ENCODE measurements at places on chromosomes 12 and 14.
A peak's percentile ranks its signal among the peaks of the same experiment; 100 is the strongest.

- no peak for DNase-seq
Observed at GRCh38 chr12:40248034-40248433, 23.2 kb downstream of the LRRK2 start.

GRCh38 chr12:34121360-34121759 is 99.1 kb downstream of the ALG10 start:
- DNase-seq = no peak

GRCh38 chr12:62698701-62699101 is 232.1 kb downstream of the MON2 start:
- DNase-seq = no peak

GRCh38 chr14:75088566-75089373 is 19.3 kb downstream of the ZC2HC1C start:
- DNase-seq = peak; percentile 68

GRCh38 chr12:120168337-120168736 is 26.2 kb downstream of the GCN1 start:
- DNase-seq = no peak

GRCh38 chr14:21408147-21408546 is 24.3 kb upstream of the SUPT16H start:
- peak; percentile 52 for DNase-seq

Data from RKO (cell line).